Mesothelial cell of epicardium (in vitro differentiated cells): ENCODE measurements at places on chromosomes 6 and 20. TPM values are rescaled to one million over a fixed set of nuclear protein-coding genes. Genes with fewer than 3 reads are reported as not detected.

The AGPAT4 gene
- 21.5 to 23.9 TPM (median 23.7 TPM) in 3 replicates for total RNA-seq

GRCh38 chr6:107419733-107420132, 39.6 kb downstream of the PDSS2 start:
- no peaks in the 10 kb centered on the region for H3K27me3 ChIP-seq
- no peaks in the 10 kb centered on the region for H3K36me3 ChIP-seq
- H3K27ac ChIP-seq = no peak overlapping the region
- peaks cover 14% of the 10 kb centered on the region for H3K4me1 ChIP-seq
- H3K4me3 ChIP-seq = no peak overlapping the region

DNA sequence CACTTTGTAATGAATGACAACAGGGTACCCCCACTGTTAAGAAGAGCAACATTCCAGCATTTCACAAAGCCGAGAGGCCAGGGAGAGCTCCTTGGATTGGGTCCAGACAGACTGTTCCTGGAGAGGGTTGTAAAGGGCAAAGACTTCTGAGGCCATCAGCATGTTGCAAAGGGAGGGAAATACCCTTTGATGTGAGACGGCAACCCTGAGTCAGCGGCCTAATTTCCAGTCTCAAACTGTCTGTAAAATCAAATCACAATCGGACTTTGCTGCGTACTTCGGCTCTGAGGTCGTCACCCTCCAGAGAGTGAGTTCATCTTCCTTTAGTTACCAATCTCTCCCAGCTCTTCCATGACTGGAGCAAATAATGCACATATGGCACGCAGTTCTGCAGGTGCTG, 101.0 kb upstream of the DTNBP1 start:
- H3K4me3 ChIP-seq = no peak overlapping the region
- H3K27me3 ChIP-seq = no peaks in the 10 kb centered on the region
- H3K27ac ChIP-seq = peak overlapping the region; percentile 63
- no peak for DNase-seq
- no peaks in the 10 kb centered on the region for H3K36me3 ChIP-seq

DNA sequence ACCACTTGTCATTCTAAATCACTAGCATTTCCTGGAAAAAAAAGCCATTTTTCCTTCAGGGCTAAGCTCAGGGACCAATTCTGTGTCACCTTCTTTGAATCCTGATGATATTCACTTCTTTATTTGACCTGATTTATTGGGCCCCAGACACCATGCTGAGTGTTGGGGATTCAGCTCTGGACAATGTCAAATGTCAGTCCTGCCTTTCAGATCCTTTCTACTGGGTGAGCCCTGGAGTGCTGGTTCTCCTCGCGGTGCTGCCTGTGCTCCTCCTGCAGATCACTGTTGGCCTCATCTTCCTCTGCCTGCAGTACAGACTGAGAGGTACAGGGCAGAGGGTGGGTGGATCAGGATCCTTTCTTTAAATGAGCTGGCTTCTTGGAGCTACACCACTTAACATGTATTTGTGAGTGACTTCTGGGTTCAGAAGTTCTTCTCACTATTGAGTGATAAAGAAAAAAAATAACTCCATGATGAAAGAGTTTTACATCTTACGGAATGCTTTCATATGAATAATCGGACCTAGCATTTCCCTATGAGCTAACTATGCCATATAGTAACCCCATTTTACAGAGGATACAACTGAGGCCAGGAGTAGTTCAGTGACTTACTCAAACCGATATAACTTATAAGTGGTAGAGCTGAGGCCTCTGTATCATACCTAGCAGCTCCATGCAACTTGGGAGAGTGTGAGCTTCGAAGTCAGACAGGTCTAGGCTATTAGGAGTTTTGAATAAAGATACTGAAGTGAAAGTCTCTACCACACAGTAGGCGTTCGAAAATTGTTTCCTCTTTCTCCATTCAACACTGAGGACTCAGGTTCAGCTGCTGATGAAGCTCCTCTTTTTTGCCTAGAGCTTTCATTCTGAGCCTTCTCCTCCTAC, 9.3 kb downstream of the MOG start:
- peaks cover 25% of the 10 kb centered on the region for H3K4me1 ChIP-seq
- no peak overlapping the region for H3K27ac ChIP-seq
- peaks cover 32% of the 10 kb centered on the region for H3K27me3 ChIP-seq

DNA sequence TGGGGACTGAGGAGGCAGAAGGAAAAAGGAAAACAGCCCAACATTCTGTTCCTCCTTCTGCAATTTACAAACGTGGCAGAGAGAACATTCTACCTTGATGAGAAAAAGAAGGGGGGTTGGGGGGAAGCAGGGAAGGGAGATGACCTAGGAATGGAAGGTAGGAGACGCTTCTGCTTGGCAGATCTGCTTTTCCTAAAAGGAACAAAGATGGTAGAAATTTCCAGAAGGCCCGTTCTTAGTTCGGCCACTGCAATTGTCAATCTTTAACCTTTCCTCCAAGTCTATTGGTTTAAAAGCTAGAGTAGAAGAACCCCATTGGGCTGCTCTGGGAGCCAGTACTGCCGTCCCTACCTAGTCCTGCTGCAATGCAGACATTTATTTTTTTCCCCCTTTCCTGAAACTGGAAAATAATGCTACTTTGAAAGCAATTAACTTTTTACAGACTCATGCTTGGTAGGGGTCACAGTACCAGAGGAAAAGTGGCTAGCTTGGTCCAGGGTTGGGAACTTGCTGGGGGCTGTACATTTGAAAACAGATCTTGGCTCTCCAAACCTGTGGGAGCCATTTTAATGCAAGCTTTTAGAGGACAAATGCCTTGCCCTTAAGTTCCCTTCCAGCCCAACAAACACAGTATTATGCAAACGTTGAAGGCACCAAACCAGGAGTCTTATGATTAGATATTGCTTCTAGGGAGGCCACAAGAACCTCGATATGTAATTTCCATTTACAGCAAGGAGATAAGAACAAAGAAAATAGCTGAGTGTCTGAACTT, 2.6 kb downstream of the ZMYND8 start:
- DNase-seq = no peak
- no peak overlapping the region for H3K4me3 ChIP-seq
- H3K36me3 ChIP-seq = no peaks in the 10 kb centered on the region
- no peaks in the 10 kb centered on the region for H3K27me3 ChIP-seq
